H9 (cell line): ENCODE measurements at places on chromosomes 6 and 20. TPM values are rescaled to one million over a fixed set of nuclear protein-coding genes. Genes with fewer than 3 reads are reported as not detected.

Gene RHAG
- total RNA-seq, result not detected in 2 replicates

Gene TGM2
- 1.1 and 1.4 TPM in 2 replicates for total RNA-seq

Gene ADGB
- total RNA-seq, result not detected in 2 replicates

DNA sequence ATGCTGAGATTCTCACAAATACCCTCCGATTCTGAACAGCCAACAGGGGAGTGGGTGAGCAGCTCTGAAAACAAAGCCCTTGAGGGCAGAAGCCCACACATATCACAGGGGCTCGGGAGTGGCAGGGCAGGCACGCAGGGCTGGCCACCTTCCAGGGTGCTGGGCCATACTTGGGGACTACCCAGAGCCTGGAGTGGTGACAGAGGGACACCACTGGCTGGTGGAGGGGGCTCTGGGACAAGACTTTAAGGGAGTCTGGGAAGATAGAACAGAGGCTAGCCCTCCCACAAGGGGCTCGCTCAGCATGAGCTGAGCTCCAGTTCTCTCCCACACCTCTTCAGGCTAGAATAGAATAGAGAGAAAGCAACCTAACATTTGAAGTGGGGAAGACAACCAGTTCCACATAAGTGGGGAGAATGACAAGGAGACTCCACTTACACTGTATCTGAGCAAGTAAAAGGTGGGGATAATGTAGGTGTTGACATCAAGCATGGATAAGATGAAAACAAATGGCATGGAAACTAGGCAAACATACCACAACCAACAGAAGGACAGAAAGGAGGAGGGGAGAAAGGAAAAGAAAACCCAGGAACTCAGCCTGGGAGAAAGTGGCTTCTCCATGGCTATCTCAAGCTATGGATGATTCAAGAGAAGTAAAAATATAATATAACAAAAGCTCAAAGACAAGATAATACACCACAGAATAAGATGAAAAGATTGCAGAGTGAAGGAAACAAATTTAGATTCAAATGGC lies 7.0 kb downstream of the PPIL1 start:
- DNase-seq, result no peak

DNA sequence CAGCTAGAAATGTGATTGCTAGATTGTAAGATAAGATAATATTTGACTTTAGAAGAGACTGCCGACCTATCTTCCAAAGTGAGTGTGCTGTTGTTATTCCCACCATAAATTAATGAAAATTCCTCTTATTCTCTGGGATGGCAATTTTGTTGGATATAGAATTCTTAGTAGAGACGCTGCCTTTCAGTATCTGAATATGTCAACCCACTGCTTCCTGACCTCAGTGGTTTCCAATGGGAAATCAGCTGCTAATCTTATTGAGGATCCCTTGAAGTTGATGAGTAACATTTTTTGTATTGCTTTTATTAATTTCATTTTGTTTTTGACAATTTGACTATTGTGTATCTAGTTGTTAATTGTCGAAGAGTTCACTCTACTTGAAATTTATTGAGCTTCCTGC lies 313.0 kb downstream of the BMP2 start:
- DNase-seq, result no peak

- DNase-seq, result no peak
Observed at GRCh38 chr20:31663838-31664695, 26.4 kb downstream of the COX4I2 start.

DNA sequence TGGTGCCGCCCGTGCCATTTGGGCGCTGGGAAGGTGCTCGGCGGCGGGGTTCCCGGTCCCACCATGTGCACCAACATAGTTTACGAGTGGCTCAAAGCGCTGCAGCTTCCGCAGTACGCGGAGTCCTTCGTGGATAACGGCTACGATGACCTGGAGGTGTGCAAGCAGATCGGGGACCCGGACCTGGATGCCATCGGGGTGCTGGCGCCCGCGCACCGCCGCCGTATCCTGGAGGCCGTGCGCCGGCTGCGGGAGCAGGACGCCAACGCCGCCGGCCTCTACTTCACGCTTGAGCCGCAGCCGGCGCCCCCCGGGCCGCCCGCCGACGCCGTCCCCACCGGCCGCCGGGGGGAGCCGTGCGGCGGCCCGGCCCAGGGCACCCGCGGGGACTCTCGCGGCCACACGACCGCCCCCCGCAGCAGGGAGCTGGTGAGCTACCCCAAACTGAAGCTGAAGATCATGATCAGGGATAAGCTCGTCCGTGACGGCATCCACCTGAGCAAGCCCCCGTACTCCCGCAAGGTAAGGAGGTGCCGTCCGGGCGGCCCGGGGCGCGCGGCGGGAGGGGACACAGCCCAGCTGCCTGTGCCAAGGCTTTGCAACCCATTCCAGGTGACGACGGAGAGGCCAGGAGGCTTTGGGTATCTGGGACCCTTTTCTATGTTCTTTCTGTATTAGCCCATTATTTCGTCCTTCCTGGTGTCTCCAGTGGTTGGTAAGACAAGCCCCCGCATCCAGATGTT lies 547 bp downstream of the SAMD5 start:
- DNase-seq, result no peak

- no peak for DNase-seq
Observed at GRCh38 chr6:35398526-35398925, 53.6 kb upstream of the FANCE start.

- no peak for DNase-seq
Observed at GRCh38 chr6:107082045-107082444, 33.3 kb downstream of the BEND3 start.

DNA sequence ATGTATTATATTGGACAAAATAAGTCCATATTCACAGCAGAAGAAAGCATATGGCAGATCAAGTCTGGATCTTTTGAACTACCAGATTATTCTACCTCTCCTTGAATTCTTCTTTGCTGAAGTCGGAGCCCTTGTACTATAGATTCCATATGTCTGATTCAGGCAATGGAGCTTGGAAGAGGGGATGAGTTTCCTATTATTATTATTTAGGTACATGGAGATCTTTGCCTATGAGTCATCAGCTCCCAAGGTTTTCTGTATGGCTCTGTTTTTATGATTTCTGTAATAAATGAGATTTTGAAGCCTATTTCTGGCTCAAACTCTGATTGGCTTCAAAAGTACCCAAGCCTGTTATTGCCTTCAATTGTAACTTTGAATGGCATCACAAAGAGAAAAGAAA lies 72.0 kb downstream of the OPRM1 start:
- no peak for DNase-seq

- no peak for DNase-seq
Observed at GRCh38 chr20:55365745-55366144, 639.6 kb downstream of the CBLN4 start.

- no peak for DNase-seq
Observed at GRCh38 chr20:58169450-58169849, 59.0 kb downstream of the ANKRD60 start.

- no peak for DNase-seq
Observed at GRCh38 chr20:33796263-33796906, 14.8 kb upstream of the CHMP4B start.
